ENCODE measurements at places on chromosomes 5 and 9.
A peak's percentile ranks its signal among the peaks of the same experiment; 100 is the strongest.

- peak; percentile 86 for DNase-seq
These were observed 1.3 kb upstream of the ST8SIA4 start for GRCh38 chr5:100904259-100904861.

DNA sequence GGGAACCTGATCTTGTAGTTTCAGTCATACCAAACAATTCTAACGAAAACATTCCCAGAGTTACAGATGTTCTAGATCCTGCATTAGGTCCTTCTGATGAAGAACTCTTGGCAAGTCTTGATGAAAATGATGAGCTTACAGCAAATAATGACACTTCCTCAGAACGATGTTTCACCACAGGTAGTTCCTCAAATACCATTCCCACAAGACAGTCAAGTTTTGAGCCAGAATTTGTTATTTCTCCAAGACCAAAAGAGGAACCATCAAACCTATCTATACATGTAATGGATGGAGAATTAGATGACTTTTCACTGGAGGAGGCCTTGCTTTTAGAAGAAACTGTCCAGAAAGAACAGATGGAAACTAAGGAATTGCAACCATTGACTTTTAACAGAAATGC is 21.0 kb downstream of the RMI1 start:
- no peak for DNase-seq

DNA sequence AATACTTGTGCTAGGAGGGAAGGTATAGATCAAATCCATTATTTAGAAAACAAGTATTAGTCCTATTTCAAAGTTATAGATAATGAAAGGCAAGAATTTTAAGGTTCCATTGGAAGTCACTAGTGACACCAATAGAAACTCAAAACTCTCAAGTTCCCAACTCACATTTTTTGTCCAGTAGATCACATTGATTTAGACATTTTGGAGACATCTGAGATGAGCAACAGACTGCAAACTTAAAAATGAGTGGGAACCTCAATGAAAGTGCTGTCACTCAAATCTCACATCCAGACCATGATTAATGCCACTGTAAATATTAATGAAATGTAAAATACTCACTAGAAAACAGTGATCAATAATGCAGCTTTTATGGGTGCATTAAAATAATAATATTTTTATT is 405.0 kb downstream of the ENC1 start:
- no peak for DNase-seq

DNA sequence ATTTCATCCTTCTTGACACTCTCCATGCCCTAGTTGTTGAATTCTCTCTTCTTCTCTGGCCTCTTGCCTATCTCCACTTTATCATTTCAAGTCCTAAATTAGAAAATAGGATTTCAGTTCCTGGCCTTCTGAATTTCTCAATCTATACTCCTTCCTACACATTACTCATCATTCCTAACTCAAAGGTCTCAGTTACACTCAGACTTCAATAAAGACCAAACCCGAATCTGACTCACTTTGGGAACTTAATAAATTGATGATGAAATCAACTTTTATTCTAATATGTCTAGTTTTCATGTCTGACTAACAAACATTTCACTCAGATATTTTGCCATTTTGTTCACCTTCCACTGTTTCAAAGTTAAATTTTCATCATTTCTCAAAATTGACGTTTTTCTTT is 113.6 kb upstream of the TSLP start:
- no peak for DNase-seq

DNA sequence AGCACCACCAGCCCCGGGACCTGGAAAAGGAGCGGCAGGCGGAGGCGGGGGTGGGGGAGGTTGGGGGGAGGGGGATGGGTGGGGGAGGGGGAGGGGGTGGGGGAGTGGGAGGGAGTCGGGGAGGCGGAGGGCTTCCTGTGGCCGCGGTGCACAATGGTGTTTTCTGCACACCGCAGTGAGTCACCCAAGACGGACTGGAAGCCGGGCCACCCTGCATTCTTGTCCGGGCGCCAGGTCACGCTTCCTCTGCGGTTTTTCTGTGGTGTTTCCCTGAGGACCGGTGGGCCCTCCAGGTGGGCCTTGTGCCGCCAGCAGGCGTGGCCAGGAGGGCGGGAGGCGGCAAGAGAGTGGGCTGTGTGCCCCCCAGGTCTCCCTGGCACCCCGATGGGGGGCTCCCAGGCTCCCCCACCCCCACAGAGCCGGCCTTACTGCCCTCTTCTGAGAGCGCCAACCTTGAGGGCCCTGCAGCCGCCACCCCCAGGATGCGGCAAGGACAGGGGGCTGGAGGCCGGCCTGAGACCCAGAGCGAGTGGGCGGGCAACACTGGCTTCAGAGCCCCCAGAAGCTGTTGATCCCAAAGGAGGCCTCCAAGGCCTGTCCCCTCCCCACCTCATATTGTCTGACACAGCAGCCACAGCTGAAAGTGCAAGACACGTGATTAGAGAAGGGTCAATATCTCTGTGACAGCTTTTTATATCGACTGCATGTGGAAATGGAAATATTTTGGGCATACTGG is 11.1 kb downstream of the EXD3 start:
- DNase-seq, result peak; percentile 90

DNA sequence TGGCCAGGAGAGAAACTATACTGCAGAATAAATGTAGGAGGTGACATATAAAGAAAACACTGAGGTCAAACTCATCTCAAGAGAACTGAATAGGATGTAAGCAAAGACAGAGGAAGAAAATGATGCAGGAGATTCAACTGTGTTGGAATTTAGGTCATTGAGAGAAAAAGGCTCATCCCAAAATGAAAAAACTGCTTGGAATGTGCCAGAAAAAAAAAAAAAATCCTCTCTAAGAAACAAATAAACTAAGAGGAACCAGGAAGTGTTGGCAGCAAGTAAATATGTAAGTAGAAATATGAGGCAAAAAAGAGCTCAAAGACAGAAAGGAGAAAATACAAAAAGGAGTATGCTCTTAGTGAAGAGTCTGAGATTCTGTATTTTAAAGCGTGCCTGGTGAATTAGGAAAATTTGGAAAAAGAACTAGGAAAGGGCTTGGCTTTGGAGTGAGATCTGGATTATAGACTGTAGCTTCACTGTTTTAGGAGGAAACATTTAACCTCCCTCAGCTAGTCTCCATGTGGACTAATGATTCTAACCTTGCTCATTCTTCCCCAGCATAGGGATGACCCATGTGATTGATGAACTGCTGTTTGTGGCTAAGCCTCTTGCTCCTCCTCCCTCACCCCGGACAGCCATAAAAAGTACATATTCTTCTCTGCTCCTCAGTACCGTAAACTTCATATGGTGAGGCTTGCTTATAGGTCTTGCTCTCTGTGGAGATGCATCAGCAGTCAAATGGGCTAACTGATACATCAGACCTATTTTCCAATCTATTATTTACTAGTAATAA is 185.6 kb upstream of the POU5F2 start:
- no peak for DNase-seq

- DNase-seq, result no peak
These were observed 122.8 kb upstream of the TBC1D2 start for GRCh38 chr9:98378206-98378780.

Measured in GM12865 (cell line).